ENCODE measurements at places on chromosomes 16 and 17.

- DNase-seq, result peak; percentile 13
Observed at GRCh38 chr16:67965668-67966548, 2.5 kb downstream of the SLC12A4 start.

- DNase-seq, result no peak
Observed at GRCh38 chr17:3510090-3510489, 34.3 kb downstream of the ASPA start.

DNA sequence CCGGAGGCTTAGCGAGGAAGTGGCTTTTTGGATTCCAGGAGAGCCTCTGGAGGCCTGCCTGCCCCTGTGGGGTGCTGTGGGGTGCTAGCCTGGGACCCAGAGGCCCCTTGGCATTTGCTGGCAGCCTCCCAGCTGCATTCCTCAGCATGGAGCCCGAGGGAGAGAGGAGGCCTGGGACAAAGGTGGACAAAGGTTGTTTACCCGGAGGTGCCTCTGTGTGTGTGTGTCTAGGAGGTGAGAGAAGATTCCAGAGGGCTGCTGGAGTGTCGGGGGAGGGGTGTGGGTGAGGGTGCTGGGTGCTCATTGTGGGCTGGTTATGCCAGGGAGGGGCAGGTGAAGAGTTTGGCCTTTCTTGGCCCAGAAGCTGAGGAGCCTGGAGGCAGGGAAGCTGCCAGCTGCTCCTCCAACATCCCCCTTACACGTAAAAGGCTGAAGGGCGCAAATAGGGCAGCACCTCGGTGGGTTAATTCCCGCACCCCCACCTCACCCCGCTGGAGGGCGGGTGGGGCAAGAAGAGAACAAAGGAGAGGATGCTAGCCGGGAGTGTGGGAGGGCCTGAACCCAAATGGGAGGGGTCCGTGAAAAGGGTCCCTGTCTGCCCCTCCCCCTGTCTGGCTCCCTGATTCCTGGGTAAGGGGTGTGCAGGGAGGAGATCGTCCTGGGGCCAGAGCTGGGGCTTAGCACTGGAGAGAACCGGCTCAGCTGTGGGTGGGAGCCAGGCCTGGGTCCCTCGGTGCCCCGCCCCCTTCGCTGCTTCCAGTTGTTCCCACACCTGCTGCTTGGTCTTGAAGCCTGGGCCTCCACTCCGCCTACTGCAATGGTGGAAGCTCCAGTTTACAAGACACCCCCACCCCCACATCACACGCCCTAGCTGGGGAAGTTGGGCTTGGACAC, 9.9 kb downstream of the HEXIM2 start:
- DNase-seq, result peak; percentile 84

GRCh38 chr16:85570735-85571562, 42.2 kb upstream of the GSE1 start:
- DNase-seq, result no peak

- DNase-seq, result no peak
Observed at GRCh38 chr17:62754631-62755030, 53.5 kb downstream of the MARCHF10 start.

DNA sequence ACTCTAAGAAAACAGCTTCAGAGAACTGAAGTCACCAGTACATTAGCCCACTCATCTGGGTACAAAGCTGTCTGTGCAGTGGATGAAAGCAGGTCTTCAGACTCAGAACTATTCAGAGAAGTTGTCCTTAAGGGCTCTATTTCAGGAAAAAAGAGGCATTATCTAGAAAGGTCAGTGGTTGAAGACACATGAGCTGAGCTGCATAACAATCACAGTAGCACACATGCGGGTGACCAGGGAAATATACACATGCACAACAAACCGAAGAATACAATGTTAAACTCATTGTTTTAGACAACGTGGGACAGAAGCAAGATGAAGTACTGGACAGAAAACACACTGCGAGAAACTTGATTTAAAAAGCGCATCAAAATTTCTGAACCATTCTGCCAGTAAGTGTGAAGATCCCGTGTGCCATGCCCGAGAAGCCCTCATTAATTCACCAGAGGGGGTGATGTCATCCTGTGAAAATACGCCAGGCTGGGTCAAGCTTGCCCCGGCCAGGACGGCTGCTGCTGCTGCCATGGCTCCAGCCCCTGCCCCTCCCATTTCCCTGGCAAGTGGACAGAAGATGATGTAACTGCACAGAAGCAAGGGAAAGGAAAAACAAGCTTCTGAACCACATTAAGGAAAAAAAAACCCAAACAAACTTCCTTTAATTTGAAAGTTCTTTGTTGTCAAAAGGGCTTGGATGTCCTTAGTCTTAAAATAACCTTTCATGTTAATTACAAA, 10.1 kb downstream of the DYNC1LI2 start:
- peak; percentile 91 for DNase-seq

- no peak for DNase-seq
Observed at GRCh38 chr16:78932355-78932943, 668.1 kb downstream of the MAF start.

Measured in renal cortical epithelial cell (primary cell).